Activated naive CD4-positive, alpha-beta T cell treated with anti-CD3 and anti-CD28 coated beads, Interleukin-2, amount 10 ng/mL, durations not matched to agents 5 hours and 36 hours (primary cell): ENCODE measurements at places on chromosomes 7 and 10. TPM values are rescaled to one million over a fixed set of nuclear protein-coding genes. Genes with fewer than 3 reads are reported as not detected.

GHRHR gene
- not detected for total RNA-seq

OR2A5 gene
- not detected for total RNA-seq

TMEM176A gene
- not detected for total RNA-seq

GJD4 gene
- total RNA-seq, result not detected

MMRN2 gene
- not detected for total RNA-seq

SPDYE2B gene
- total RNA-seq, result not detected

SPAM1 gene
- total RNA-seq, result not detected

TMEM213 gene
- total RNA-seq, result 0.28 TPM

ZNF518A gene
- 18.3 TPM for total RNA-seq

TSPAN12 gene
- total RNA-seq, result not detected

FAM131B gene
- 0.48 TPM for total RNA-seq

GPNMB gene
- total RNA-seq, result not detected

ZNF365 gene
- not detected for total RNA-seq

FAM241B gene
- 5.2 TPM for total RNA-seq

TBXAS1 gene
- 5.6 TPM for total RNA-seq

ADCYAP1R1 gene
- not detected for total RNA-seq

ACHE gene
- total RNA-seq, result not detected

ADIRF gene
- total RNA-seq, result not detected

GRID1 gene
- not detected for total RNA-seq

NPSR1 gene
- not detected for total RNA-seq

ELMO1 gene
- 102 TPM for total RNA-seq

RADIL gene
- total RNA-seq, result 0.53 TPM

AGAP5 gene
- 10.9 TPM for total RNA-seq

CHST15 gene
- total RNA-seq, result 0.18 TPM

CRPPA gene
- 0.99 TPM for total RNA-seq

ZRANB1 gene
- total RNA-seq, result 11.3 TPM

TBATA gene
- not detected for total RNA-seq

OR2A1 gene
- 0.13 TPM for total RNA-seq

ORAI2 gene
- 66.4 TPM for total RNA-seq

MACC1 gene
- not detected for total RNA-seq

BMPER gene
- not detected for total RNA-seq

ARF5 gene
- 137 TPM for total RNA-seq

GIMAP2 gene
- 114 TPM for total RNA-seq

ETV1 gene
- total RNA-seq, result 0.17 TPM

SEMA3E gene
- total RNA-seq, result not detected
